ENCODE measurements at places on chromosomes 12 and 14. TPM values are rescaled to one million over a fixed set of nuclear protein-coding genes. Genes with fewer than 3 reads are reported as not detected.
A peak's percentile ranks its signal among the peaks of the same experiment; 100 is the strongest.

Gene ADSS1
- total RNA-seq = 1.4 TPM

Gene IAPP
- total RNA-seq = not detected

Gene SPTB
- total RNA-seq = 0.18 TPM

Gene ZDHHC22
- total RNA-seq = not detected

Gene PPP4R4
- 1.8 TPM for total RNA-seq

Gene GZMH
- 125 TPM for total RNA-seq

Gene NIN
- total RNA-seq = 73.8 TPM

Gene CPM
- total RNA-seq = 1.9 TPM

DNA sequence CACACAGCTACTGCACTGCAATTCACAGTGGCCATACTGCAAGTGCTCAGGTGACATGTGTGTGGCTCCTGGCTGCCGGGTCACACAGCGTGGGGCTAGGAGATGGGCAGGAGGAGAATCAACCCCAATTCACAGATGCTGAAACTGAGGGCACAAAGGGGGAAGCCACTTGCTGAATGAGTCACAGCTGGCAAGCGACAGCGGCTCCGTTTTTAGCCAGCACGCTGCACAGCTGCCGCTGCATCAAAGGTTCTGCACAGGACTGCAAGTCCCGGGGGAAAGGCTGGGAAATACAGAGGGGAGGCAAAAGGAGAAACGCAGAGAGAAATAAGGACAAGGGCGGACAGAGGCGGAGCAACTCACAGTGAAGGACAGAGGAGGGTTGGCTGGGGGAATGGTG, 57.9 kb downstream of the KDM2B start:
- H3K27ac ChIP-seq = no peak overlapping the region
- no peak for DNase-seq
- no peaks in the 10 kb centered on the region for H3K27me3 ChIP-seq

- peaks cover 27% of the 10 kb centered on the region for H3K4me1 ChIP-seq
- peak overlapping the region; percentile 98 for H3K27ac ChIP-seq
- no peaks in the 10 kb centered on the region for H3K36me3 ChIP-seq
- peak; percentile 69 for DNase-seq
Observed at GRCh38 chr14:34873589-34874385, 1.4 kb downstream of the BAZ1A start.

GRCh38 chr12:59820594-59821011, 224.8 kb downstream of the SLC16A7 start:
- no peaks in the 10 kb centered on the region for H3K27me3 ChIP-seq
- no peaks in the 10 kb centered on the region for H3K36me3 ChIP-seq
- no peak overlapping the region for H3K4me3 ChIP-seq
- DNase-seq = no peak
- H3K27ac ChIP-seq = no peak overlapping the region

GRCh38 chr14:52951681-52952554, 1.1 kb upstream of the FERMT2 start:
- no peak overlapping the region for H3K4me3 ChIP-seq
- peaks cover 17% of the 10 kb centered on the region for H3K4me1 ChIP-seq
- no peak for DNase-seq
- H3K36me3 ChIP-seq = no peaks in the 10 kb centered on the region

DNA sequence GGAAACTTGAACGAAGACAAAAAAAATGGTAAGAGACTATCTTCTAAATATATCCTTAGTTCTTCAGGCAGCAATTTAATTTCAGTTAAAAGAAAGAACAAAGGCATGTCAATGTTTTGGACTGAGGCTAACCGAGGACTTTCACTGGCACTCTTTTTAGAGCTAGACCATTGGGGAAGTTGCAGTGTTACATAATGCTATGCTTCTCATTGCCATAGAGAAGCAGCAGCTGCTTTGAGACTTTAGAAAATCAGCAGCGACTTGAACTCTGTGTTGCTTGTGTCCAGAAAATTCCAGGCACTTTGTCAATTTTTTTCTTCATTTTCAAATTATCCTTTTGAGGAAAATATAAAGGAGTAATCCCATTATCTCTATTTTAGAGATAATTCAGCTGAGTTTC, 964.2 kb downstream of the NRXN3 start:
- no peak overlapping the region for H3K4me3 ChIP-seq
- H3K27ac ChIP-seq = no peak overlapping the region
- no peaks in the 10 kb centered on the region for H3K27me3 ChIP-seq
- no peaks in the 10 kb centered on the region for H3K36me3 ChIP-seq
- H3K4me1 ChIP-seq = no peaks in the 10 kb centered on the region

GRCh38 chr12:4648104-4648500, 749 bp downstream of the AKAP3 start:
- peak overlapping the region; percentile 92 for H3K4me3 ChIP-seq
- no peaks in the 10 kb centered on the region for H3K36me3 ChIP-seq
- H3K27ac ChIP-seq = peak overlapping the region; percentile 87
- peaks cover 16% of the 10 kb centered on the region for H3K4me1 ChIP-seq
- no peak for DNase-seq
- H3K27me3 ChIP-seq = no peaks in the 10 kb centered on the region

DNA sequence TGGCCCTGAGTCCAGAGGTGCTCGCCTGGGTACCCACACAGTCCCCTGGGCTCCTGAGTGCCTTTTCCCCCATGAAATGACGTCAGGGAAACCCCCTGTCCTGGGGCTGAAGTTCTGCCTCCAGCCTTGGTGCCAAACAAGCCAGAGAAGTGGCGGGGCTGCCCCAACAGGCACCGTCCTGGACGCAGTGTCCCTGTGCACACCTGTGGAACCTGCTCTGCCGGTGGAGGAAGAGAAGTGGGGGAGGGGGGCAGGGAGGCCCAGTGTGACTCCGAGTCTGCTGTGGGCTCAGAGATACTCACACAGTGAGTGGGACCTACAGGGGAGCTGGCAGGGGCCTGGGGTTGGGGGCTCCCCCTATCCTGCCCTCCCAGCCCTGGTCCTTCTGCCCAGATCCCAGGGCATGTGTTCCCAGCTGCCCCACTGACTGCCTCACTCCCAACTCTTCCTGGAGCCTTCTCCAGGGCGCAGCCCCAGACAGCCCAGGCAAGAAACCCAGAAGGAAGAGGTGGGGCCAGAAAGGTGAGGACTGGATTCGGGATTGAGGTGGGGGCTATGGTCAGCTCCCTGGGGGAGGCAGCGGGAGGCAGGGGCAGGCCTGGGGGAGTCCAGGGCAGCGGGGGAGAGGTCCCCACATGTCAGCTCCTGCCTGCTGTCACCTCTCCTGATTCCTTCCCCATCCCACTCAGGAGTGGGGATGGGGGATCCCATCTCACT, 24.7 kb downstream of the CCDC85C start:
- H3K4me1 ChIP-seq = no peaks in the 10 kb centered on the region
- DNase-seq = no peak
- H3K36me3 ChIP-seq = no peaks in the 10 kb centered on the region
- H3K4me3 ChIP-seq = no peak overlapping the region
- H3K27ac ChIP-seq = no peak overlapping the region

GRCh38 chr14:95515080-95515489, 1.4 kb downstream of the SYNE3 start:
- peaks cover 62% of the 10 kb centered on the region for H3K4me1 ChIP-seq
- peak overlapping the region; percentile 64 for H3K4me3 ChIP-seq
- no peaks in the 10 kb centered on the region for H3K36me3 ChIP-seq
- no peak for DNase-seq
- H3K27me3 ChIP-seq = no peaks in the 10 kb centered on the region

GRCh38 chr12:38648813-38649212, 256.6 kb downstream of the CPNE8 start:
- no peaks in the 10 kb centered on the region for H3K36me3 ChIP-seq
- no peak overlapping the region for H3K4me3 ChIP-seq
- no peak for DNase-seq
- H3K27ac ChIP-seq = no peak overlapping the region

GRCh38 chr12:108933949-108934348, 54.1 kb downstream of the DAO start:
- no peak overlapping the region for H3K27ac ChIP-seq
- H3K4me1 ChIP-seq = no peaks in the 10 kb centered on the region
- no peak overlapping the region for H3K4me3 ChIP-seq
- no peaks in the 10 kb centered on the region for H3K36me3 ChIP-seq

GRCh38 chr14:33940561-33941011, 10.3 kb downstream of the EGLN3 start:
- no peaks in the 10 kb centered on the region for H3K27me3 ChIP-seq
- no peak for DNase-seq
- H3K27ac ChIP-seq = peak overlapping the region; percentile 25
- no peaks in the 10 kb centered on the region for H3K36me3 ChIP-seq
- H3K4me1 ChIP-seq = no peaks in the 10 kb centered on the region

- no peak overlapping the region for H3K27ac ChIP-seq
- DNase-seq = no peak
- no peaks in the 10 kb centered on the region for H3K27me3 ChIP-seq
- peaks cover 16% of the 10 kb centered on the region for H3K4me1 ChIP-seq
- H3K36me3 ChIP-seq = no peaks in the 10 kb centered on the region
Observed at GRCh38 chr14:100309028-100309737, 2.9 kb upstream of the SLC25A29 start.

- H3K4me1 ChIP-seq = no peaks in the 10 kb centered on the region
- H3K27ac ChIP-seq = no peak overlapping the region
- no peaks in the 10 kb centered on the region for H3K27me3 ChIP-seq
- H3K4me3 ChIP-seq = no peak overlapping the region
Observed at GRCh38 chr12:12977231-12977630, 22.8 kb downstream of the HEBP1 start.

DNA sequence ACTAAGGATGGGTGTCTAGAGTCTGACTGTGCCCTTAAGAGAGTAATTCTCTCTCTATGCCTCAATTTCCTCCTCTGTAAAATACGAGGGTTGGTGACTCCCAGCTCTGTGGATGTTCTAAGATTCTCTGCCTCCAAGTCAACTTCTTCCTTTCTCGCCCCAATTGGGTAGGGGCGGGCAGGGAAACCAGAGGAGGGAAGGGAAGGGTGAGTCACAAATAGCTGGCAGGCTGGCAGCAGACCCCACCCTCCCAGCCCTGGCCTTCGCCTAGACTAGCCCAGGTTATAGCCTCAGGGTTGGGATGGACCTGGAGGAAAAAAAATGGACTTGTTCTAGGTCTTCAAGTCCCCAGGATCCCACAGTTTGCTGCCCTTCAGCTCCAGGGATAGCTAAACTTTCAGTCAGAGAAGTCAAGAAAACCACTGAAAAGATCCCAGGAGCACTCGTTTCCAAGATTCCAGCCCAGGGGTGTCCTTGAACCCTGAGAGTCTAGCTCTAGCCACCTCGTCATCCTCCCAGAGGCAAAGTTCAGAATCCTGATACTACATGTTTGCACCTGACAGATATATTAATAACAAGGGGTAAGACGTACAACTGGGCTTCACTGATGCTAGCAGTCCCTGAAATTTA, 2.3 kb downstream of the DGKA start:
- H3K36me3 ChIP-seq = peaks cover 22% of the 10 kb centered on the region
- no peak for DNase-seq
- H3K27me3 ChIP-seq = no peaks in the 10 kb centered on the region
- peak overlapping the region; percentile 13 for H3K27ac ChIP-seq
- peaks cover 76% of the 10 kb centered on the region for H3K4me1 ChIP-seq

GRCh38 chr12:105974738-105975137, 164.0 kb downstream of the NUAK1 start:
- H3K4me3 ChIP-seq = no peak overlapping the region
- no peaks in the 10 kb centered on the region for H3K36me3 ChIP-seq
- no peaks in the 10 kb centered on the region for H3K4me1 ChIP-seq
- H3K27me3 ChIP-seq = no peaks in the 10 kb centered on the region

DNA sequence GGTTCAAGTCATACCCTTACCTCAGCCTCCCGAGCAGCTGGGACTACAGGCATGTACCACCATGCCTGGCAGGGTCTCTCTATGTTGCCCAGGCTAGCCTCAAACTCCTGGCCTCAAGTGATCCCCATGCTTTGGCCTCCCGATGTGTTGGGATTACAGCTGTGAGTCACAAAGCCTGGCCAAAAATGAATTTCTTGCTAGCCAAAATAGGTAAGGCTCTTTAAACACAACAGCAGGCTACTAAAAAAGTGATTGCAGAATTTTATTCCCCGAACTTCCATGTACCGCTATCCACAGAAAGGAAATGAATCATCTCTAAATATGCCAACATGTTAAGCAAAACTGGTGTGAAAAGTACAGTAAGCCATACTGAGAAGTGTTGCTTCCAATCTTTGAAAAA, 50.6 kb downstream of the WDHD1 start:
- H3K4me3 ChIP-seq = no peak overlapping the region

DNA sequence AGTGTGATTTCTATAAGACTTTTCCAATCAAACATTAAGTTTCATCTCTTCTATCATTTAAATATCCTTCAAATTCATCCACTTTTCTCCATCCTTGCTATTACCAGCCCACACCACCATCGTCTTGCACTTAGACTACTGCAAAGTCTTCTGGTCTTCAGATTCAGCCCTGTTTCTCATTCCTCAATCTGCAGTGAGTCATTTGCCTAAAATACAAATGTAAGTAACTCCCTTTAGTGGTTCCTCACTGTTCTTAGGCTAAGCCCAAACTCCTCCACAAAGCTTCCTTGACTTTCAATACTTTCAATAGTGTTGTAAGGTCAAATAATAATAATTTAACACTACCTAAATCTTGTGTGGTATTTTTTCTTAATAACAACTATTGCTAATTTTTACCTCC, 83.3 kb downstream of the PLEKHG7 start:
- no peak overlapping the region for H3K4me3 ChIP-seq
- no peaks in the 10 kb centered on the region for H3K27me3 ChIP-seq
- DNase-seq = no peak

GRCh38 chr14:33805593-33805992, 145.3 kb downstream of the EGLN3 start:
- H3K27ac ChIP-seq = no peak overlapping the region
- no peak for DNase-seq
- no peaks in the 10 kb centered on the region for H3K4me1 ChIP-seq
- no peak overlapping the region for H3K4me3 ChIP-seq
- H3K27me3 ChIP-seq = no peaks in the 10 kb centered on the region

DNA sequence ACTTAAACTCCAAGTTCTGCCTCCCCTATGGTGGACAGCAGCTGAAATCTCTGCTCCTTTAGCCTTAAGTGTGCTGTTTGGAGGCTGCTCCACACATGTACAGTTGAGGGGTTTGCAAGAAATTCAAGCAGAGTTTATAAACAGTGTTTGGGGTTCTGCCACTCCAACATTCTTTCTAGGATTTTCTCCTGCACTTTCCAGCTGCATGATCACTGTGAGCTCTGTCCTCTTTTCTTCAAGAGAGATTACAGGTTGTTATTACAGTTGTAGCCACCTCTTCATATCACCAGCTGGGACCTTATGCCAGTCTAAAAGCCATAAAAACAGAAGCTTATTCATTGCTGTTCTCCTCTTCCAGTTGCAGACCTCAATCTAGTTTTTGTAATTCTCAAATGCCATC, 8.4 kb downstream of the ZBTB25 start:
- H3K4me1 ChIP-seq = peaks cover 55% of the 10 kb centered on the region
- H3K4me3 ChIP-seq = no peak overlapping the region
- H3K27ac ChIP-seq = no peak overlapping the region

DNA sequence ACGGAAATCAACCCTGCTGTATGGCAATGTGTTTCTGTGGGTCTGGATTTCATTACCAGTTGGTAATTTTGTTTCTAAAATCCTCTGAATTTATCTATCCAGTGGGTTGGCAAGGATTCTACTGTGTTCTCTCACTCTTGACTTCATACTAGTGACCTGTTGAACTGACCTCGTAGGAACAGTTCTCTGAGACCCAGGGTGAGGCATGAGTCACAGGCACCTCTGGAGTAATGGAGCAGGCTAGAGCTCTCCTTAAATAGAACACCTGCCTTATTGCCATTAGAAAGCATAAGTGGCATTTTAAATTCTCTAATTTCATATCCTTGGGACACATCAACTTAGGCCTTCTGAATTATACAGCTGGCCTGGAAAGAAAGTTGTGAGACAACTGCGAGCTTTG, 258.3 kb upstream of the NAV3 start:
- no peak overlapping the region for H3K27ac ChIP-seq
- H3K4me3 ChIP-seq = no peak overlapping the region
- no peaks in the 10 kb centered on the region for H3K27me3 ChIP-seq
- DNase-seq = no peak
- H3K36me3 ChIP-seq = no peaks in the 10 kb centered on the region

- no peaks in the 10 kb centered on the region for H3K36me3 ChIP-seq
- no peak overlapping the region for H3K27ac ChIP-seq
- H3K4me1 ChIP-seq = no peaks in the 10 kb centered on the region
- H3K4me3 ChIP-seq = no peak overlapping the region
Observed at GRCh38 chr12:26821212-26821701, 11.7 kb downstream of the ITPR2 start.
